ENCODE measurements at places on chromosomes 5 and 9.

DNA sequence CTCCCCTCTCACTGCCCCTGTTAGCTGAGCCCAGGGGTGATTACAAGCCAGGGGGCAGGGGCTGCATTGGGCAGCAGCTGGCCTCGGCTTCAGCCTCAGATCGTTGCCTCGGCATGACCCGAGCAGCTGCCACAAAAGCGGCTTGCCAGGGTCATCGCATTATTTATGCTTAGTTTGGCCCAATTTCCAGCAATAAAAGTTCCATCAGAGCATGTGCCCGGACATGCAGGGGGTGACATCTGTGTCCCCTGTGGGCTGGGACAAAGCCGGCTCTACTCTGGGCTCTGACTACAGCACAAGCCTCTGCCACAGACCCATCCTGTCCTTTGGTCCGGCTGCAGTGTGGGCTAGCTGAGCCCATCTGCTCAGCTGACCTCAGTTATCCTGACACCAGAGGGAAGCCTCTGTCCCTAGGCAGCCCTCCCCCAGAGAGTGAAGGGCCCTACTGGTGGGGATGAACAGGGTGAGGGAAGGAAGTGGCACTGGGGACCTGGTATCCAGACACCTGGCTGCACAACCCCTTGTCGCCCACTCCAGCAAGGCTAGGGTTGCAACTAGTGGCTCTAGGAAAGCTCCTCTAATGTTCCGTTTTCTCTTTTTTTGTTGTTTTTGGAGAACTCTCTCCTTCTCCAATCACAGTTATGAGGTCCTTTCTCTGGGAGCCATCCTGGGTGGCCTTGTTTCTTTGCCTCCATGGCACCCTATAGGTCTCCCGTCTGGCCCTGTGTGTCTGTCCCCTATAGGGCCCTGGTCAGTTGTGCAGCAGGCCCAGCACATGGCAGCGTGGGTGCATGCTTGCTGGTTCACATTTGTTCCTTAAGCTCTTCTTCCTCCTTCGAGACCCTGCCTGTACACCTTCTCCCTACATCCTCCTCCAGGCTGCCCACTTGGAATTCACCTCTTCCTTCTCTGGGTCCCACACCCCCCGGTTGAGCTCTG lies 13.3 kb upstream of the GADD45G start:
- DNase-seq = no peak

DNA sequence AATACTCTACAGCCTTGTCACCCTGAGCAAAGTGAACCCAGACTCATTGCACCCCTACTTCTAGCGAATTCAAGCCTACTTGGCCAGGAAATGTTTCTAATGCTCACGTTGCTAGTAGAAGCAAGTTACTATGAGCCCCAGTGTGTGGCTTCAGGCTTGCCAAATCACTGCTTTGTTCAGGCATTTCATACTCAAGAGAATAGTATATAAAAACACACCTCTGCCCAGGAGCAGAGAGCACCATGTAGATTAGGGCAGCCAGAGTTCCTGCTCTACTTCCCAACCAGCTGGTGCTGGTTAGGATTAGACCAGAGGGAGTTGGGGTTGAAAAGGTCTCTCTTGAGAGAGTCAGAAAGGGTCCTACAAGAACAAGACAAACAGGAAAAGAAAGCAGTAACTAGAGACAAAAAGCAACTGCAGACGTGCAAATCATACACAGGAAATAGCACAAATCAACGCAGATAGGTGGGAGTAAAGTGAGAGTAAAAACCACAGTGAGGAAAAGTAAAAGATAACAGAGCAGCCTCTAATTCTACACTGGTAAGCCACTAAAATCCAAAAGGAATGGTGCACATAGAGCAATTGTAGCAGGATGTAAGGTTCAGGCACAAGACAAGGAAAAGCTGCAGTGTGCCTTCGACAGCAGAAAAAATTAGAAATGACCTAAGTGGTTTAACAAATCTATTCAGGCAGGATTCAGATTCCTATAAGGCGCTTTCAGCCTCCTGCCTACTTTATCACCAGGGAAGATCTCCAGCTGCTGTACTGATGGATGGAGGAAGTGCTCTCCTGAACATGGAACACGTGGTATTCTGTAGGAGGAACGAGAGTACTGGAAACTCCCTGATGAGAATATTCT lies 49.6 kb upstream of the KIF2A start:
- no peak for DNase-seq

- no peak for DNase-seq
These were observed 1.0 kb downstream of the TRIP13 start for GRCh38 chr5:893711-894110.

GRCh38 chr9:79572608-79573411 lies 1.0 kb downstream of the TLE4 start:
- no peak for DNase-seq

DNA sequence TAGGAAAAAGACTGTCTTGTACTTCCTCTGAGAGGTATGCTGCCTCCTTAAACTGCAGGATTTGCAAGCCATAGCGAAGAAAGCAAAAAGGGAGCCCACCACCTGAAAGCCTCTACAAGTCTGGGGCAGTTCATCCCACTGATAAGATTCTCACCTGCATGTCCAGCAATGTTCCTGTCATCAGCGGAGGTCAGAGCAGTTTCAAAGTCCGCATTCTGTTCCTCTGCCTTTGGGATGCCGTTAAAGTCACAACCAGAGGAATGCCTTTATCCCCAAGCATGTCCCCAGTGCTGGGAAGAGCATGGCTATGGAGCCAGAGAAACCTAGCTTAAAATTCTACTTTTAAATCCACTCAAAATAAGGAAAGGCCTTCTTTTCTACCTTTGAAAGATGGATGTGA lies 220.5 kb downstream of the GLIS3 start:
- DNase-seq = no peak

GRCh38 chr5:98796197-98796972 lies 22.9 kb downstream of the RGMB start:
- DNase-seq = no peak

- DNase-seq = peak; percentile 6
These were observed 500.0 kb downstream of the DIRAS2 start for GRCh38 chr9:90142580-90142979.

- DNase-seq = no peak
These were observed 15.1 kb downstream of the AK3 start for GRCh38 chr9:4725706-4726442.

DNA sequence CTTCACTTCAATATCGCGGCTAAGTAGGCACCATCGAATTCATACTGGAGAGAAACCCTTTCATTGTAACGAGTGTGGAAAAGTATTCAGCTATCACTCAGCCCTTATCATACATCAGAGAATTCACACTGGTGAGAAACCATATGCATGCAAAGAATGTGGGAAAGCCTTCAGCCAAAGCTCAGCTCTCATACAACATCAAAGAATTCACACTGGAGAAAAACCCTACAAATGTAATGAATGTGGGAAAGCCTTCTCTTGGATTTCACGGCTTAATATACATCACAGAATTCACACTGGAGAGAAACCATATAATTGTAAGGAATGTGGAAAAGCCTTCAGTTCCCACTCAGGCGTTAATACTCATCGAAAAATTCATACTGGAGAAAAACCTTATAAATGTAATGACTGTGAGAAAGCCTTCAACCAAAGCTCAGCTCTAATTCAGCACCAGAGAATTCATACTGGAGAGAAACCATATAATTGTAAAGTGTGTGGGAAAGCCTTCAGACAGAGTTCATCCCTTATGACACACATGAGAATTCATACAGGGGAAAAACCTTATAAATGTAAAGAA lies 9.5 kb downstream of the ZNF879 start:
- no peak for DNase-seq
